ENCODE measurements at places on chromosomes 11 and 22.

DNA sequence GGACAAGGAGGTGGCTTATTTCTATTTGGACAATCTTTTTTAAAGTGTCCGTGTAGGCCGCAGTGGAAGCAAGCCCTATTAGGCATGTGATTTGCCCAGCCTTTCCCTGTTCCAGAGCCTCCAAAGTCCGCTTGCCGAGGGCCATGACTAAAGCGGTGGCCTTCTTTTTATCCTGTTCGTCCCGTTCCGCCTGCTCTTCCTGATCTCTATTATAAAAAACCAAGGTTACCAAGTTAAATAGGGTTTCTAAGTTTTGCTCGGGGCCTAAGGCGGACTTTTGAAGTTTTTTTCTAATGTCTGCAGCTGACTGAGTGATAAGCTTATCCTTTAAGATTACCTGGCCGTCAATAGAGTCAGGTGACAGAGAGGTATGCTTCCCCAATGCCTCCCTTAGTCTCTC, 21.6 kb upstream of the MUC15 start:
- no peak for DNase-seq

- no peak for DNase-seq
These were observed 539.5 kb downstream of the TBC1D22A start for GRCh38 chr22:47301820-47302475.

- no peak for DNase-seq
These were observed 32.5 kb downstream of the GNAZ start for GRCh38 chr22:23102776-23103175.

- DNase-seq = no peak
These were observed 2.5 kb downstream of the KCTD17 start for GRCh38 chr22:37054056-37054395.

DNA sequence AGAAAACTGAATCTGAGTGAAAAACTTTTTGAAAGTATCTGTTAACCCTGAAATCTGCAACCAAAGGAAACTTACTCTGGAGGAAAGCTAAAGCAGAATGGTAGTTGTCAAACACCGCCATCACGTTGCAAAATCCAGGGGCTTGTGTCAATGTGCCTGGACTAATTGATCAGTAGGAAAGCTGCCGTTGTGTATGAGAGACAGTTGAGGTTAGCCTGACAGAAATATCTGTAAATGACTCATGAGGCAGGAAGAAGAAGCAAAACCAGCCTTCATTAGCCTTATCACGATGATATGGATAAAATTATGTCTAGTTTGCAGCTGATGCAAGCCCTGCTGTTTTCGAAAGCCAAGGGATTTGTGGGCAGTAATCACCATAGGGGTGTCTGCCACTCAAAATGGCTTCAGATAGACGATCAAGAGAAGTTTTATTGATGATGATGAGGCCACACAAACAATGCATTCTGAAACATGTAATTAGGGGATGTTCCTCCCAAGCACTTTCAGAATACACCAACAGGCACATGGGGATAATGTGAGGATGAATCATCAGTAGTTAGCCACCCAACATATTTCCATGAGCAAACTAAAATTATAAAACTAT, 8.9 kb downstream of the SCGB1A1 start:
- peak; percentile 16 for DNase-seq

DNA sequence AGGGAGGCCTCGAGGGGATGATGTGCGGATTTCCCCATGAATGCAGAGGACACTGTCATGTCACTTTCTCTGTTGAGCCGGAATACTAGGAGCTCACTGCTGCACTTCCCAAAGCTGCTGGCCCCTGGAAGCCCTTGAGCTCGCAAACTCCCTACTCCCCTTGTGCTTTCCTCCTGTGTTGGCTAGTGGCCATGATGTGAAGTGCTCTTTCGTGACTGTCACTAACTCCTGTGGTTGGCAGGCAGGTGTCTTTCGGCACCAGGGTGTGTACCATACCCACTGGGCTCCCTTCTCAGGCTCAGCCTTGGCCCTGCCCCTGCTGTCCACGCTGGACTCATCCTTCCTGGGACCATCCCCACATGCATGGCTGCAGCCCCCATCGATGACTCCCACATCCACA, 86.2 kb downstream of the BTBD10 start:
- no peak for DNase-seq

- no peak for DNase-seq
These were observed 83.3 kb downstream of the TRMU start for GRCh38 chr22:46418827-46419226.

DNA sequence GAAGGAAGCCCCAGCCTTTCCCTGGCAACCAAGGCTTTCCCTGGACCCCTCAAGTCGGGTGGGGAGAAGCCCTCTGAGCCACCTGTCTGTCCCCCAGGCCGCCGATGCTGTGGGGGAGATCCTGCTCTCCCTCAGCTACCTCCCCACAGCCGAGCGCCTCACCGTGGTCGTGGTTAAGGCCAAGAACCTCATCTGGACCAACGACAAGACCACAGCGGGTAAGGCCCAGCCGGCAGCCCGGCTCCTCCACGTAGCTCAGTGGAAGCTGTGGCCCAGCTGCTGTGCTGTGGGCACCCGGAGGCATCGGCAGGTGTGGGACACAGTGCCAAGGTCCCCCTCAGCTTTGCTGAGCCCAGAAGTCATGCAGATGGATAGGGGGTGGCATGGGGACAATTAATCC, 12.2 kb upstream of the RHOD start:
- no peak for DNase-seq

- no peak for DNase-seq
These were observed 583.9 kb upstream of the LRRC4C start for GRCh38 chr11:42043312-42043711.

- no peak for DNase-seq
These were observed 12.4 kb downstream of the TTC38 start for GRCh38 chr22:46280063-46280817.

GRCh38 chr11:65842144-65842543, 8.4 kb downstream of the SNX32 start:
- DNase-seq = no peak

- DNase-seq = no peak
These were observed 35.5 kb downstream of the SLC22A9 start for GRCh38 chr11:63405114-63405513.
